ENCODE measurements at places on chromosomes 6 and 20.

DNA sequence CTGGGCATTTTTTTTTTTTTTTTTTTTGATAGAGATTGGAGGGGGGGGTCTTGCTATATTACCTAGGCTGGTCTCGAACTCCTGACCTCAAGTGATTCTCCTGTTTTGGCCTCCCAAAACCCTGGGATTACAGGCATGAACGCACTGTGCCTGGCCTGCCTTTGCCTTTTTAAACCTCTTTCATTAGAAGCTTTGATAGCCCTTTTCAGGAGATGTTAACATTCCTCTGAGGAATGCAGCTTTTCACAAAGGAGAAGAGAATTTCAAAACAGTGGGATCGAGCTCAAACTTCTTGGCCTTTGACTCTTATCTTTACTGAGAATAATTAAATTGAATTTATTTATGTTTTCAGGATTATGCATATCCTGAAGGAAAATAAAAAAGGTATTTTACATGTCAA, 31.3 kb downstream of the SLC26A8 start:
- DNase-seq: no peak

GRCh38 chr20:2801286-2801728, 880 bp upstream of the CPXM1 start:
- no peak for DNase-seq

GRCh38 chr6:85421972-85422371, 27.9 kb upstream of the NT5E start:
- no peak for DNase-seq

- DNase-seq: no peak
Observed at GRCh38 chr6:23522792-23523547, 603.0 kb upstream of the NRSN1 start.

DNA sequence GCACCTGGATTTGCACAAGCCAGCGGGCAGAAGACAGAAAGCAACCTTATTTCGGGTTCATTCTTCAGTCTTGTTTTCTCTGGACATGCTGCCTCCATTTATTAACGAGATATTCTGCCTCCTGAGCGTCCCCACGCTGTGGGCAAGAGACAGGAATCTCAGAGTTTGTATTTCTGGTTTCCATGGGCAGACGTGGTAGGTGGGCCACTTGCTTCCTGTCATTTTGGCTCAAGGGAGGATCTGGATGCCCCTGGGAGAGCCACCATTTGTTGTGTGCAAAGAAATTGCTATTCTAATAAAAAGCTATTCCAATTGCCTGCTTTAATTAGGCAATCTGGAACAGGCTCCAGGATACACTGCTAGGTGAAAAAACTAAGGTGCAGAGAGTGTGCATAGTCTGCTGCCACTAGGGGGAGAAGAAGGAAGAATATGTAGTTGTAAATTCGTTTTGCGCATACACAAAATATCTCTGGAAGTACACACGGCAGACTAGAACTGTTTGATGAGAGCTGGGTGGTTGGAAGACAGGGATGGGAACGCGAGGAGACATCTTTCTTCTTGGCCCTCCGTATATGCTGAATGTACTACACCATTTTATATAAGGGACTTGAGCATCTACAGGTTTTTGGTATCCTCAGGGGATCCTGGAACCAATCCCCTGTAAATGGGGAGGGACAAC, 30.1 kb upstream of the SLC16A10 start:
- DNase-seq: peak; percentile 42

DNA sequence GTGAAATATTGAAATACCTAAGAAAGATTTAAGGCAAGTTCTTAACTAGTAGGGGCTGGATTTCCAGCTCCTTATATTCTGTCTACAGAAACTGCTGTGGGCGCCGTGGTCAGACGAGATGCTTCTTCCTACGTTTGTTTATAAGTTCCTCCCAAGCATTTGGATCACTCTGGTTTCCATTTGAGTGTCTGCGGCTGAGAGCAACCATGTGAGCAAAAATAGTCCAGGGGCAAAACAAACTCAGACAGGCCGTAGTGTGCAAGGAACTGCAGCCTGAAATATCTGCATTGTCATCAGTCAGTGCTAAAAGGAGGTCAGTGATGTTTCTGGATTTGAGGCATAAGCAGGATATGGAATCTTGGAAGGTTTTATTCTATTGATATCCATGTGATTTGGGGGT, 485.9 kb upstream of the JAG1 start:
- no peak for DNase-seq
